ENCODE measurements at places on chromosomes 16 and 17. TPM values are rescaled to one million over a fixed set of nuclear protein-coding genes. Genes with fewer than 3 reads are reported as not detected.

The SLC22A31 gene
- total RNA-seq: not detected

The CHRNE gene
- total RNA-seq: not detected

The EME2 gene
- 0.76 TPM for total RNA-seq

The C16orf54 gene
- total RNA-seq: 0.84 TPM

The KRT16 gene
- total RNA-seq: 0.34 TPM

The CIBAR2 gene
- not detected for total RNA-seq

The G6PC1 gene
- total RNA-seq: not detected

The CLEC16A gene
- 15.6 TPM for total RNA-seq

The KCNG4 gene
- total RNA-seq: not detected

The DNAI2 gene
- not detected for total RNA-seq

DNA sequence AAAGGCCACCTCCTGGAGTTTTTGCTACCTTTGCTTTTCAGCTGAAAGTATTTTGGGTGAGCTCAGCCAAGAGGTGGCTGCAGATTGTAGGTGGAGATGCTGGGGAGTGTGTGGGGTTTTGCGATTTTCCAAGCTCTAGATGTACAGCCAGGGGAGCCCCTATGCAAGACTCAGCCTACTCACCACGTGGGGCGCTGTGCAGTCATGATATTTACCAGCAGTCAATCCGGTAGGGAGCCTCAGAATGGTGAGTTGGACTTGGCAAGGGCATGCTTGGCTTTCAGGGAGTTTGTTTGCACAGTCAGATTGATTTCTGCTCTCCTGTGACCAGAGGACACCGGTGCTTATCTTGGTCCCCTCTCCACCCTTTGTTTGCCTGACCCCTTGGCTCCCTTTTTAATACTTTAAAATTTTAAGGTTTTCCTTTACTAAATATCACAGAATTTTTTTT is 175.3 kb downstream of the UTP18 start:
- peak; percentile 28 for DNase-seq

GRCh38 chr16:2535625-2536013 is 2.2 kb upstream of the PDPK1 start:
- peak; percentile 38 for DNase-seq

GRCh38 chr17:949623-950303 is 29.8 kb downstream of the NXN start:
- no peak for DNase-seq

DNA sequence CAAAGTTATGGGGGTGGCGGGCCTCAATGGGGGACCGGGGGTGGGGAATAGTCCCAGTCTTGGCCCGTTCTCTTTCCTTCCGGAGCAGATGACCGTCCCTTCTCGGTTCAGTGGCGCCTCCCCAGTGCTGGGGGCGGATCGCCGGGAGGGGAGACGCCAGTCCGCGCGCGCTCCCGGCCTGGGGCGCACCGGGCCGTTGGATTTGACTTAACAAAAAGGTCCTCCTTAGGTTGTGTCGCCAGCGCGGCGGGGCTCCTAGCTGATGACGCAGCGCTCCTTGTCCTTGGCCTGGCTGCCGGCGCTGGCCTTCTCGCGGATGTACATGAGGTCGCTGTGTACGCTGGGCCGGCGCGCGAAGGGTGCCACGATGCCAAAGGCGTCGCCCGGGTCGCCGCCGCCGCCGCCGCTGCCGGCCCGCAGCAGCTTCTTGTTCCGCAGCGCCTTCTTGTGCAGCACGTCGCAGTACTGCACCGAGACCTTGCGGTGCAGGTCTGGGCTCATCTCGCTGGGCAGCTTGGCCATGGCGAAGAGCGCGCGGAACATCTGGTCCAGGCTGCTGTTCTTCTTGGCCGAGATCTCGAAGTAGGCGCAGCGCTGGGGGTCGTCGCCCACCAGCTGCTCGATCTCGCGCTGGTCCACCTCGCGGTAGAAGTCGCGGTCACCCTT is 1.2 kb downstream of the RASD1 start:
- peak; percentile 58 for DNase-seq

- no peak for DNase-seq
Observed at GRCh38 chr17:17491031-17491471, 5.1 kb downstream of the RASD1 start.

GRCh38 chr17:59451706-59452105 is 113.7 kb upstream of the DHX40 start:
- peak; percentile 82 for DNase-seq

DNA sequence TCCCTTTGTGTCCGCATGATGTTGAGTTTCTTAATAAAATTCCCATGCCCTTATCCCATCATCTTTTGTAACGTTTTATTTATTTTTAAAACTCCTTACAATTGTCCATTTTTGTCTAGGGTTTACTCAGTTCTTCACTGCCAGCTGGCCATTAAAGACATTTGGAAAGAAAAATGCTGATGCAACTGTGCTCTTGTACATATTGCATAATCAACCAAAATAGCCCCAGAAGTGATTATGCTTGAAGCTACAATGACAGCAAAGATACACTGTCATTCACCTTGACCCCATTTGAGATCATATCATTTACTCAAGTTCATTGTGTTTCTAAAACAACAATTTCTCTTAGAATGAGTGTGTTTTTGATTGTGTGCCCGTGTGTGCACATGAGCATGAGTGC is 1074.6 kb upstream of the RBFOX1 start:
- DNase-seq: no peak

- DNase-seq: no peak
Observed at GRCh38 chr16:73252446-73252845, 204.5 kb upstream of the ZFHX3 start.

DNA sequence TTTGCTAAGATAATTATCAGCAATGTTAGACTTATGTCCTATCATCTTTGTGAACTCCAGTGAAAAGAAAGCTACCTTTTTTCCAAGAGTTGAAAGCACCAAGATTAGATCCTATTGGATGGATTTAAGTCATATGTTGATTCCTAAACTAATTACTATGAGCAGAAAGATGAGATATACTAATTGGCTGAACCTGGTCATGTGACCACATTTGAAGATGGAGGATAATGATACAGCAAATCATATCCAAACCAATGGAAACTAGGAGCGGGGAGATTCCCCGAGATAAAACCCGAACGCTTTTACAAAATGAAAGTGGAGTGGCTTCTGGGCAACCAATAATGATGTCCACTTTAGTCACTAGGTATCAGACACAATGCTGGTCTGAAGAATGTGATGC is 1060.2 kb upstream of the EEF2KMT start:
- DNase-seq: peak; percentile 74

- no peak for DNase-seq
Observed at GRCh38 chr17:79242393-79242792, 167.8 kb downstream of the ENGASE start.

GRCh38 chr16:30601966-30602365 is 8.2 kb downstream of the ZNF689 start:
- no peak for DNase-seq

DNA sequence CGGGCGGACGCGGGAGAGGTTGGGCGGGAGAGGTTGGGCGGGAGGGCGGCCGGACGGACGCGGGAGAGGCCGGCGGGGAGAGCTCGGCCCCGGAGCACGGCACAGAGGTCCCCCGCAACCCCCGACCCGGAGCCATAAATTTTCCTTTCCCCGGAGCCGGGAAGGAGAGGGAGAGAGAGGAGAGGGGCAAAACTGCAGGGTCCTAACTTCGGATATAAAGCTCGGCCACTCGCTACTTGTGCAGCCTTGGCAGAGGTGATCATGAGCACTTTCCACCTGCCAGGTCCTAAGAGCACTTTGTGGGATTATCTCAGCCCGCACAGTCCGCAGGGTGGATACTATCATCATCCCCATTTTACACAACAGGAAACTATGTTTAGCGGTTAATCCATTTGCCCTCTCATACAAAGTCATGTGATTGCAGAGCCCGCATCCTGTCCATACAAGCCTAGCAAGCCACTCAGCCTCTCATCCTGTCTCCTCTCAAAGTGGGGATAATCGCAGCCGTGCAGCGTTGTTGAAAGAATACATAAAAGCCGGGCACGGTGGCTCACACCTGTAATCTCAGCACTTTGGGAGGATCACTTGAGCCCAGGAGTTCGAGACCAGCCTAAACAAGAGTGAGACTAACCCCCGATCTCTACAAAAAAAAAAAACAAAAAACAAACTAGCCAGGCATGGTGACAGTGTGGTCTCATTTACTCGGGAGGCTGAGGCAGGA is 780 bp upstream of the DCAKD start:
- DNase-seq: peak; percentile 42

- DNase-seq: peak; percentile 82
Observed at GRCh38 chr16:12874186-12874585, 27.2 kb upstream of the SHISA9 start.

DNA sequence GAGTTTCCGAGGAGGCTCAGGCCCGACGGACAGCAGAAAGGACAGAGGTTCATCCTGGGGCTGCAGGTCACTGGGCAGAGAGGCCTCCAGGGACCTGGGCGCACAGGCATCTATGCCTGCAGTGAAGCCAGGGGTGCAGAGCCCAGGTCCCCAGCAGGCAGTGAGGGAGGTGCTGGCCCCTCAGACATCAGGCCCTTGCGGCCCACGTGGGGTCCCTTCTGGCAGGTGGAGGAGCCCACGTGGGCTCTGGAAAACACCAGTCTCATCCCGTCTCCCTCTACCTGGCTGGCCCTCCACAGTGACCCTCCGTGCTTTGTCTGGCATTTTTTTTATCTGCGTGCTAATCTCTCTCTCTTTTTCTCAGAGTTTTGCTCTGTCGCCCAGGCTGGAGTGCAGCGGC is 36.5 kb downstream of the ENGASE start:
- DNase-seq: no peak

DNA sequence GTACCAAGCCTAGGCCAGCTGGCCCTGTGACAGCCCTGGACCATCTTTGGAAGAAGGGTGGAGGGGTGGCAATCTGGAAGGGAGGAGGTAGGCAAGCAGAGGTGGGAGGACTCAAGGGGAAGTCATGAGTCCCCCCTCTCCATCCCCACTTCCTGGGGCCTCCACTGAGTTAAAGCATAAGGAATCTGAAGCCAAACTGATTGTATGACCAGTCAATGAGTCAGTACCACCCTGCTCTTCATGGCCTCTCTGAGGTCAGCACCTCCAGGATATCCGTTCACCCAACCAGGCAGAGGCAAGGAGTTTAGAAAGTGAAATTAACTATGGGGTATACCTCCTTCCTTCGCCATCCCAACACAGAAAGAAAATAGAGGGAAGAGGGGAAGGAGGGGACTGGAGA is 272.7 kb downstream of the SOX9 start:
- DNase-seq: peak; percentile 96

DNA sequence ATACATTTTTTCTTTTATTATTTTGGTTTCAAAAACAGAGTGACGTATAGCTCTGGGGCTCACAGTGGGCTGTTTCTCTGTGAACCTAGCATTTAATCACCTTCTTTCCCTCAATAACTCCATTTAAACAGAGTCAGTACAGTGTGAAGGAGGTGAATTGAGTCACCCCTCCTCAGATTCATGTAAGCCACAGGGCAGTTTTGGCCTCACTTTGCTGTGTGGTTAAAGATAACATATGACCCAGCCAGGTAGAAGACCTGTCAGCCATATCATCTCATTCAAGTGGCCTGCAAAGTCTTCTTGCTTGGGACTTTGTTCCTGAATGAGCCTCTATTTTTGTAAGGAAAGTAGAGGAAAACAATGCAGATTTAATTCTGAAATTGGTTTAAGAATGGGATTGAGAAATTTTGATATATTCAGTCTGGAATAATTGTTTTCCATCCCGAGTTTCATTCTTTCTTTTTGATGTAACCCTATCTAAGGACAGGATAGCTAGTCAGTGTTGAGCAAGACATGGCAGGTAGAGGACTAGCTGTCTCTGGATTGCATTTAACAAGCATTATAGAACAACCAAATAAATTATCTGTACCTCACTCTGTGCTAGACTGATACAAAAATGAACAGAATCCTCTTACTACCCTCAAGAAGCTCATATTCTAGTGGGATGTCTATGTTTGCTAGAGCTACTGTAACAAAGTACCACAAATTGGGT is 13.1 kb downstream of the MAP2K6 start:
- DNase-seq: no peak

DNA sequence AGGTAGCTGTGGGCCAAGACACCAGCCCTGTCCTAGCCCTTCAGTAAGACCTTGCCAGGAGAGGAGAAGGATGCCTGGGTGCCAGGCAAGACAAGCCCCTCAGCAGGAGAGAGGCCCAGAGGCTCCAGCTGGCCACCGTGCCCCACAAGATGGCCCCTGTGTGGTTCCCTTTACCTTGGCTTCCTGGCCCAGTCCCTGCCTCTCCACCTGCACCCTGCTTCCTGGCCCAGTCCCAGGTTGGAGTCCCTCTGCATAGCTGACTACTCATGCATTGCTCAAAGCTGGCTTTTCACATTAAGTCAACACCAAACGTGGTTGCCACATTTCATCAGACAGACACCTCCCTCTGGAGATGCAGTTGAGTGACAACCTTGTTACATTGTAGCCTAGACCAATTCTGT is 4.0 kb downstream of the SYNGR3 start:
- peak; percentile 52 for DNase-seq

- peak; percentile 17 for DNase-seq
Observed at GRCh38 chr17:62162898-62163297, 97.8 kb upstream of the MED13 start.

- DNase-seq: peak; percentile 37
Observed at GRCh38 chr17:38893607-38894006, 23.7 kb downstream of the LASP1 start.

GRCh38 chr16:71359431-71359830 is 908 bp downstream of the CALB2 start:
- DNase-seq: peak; percentile 27
